ENCODE measurements at places on chromosomes 3 and 15. TPM values are rescaled to one million over a fixed set of nuclear protein-coding genes. Genes with fewer than 3 reads are reported as not detected.

GRCh38 chr15:101288905-101289513 is 6.0 kb downstream of the SNRPA1 start:
- no peak for DNase-seq

GRCh38 chr3:194487289-194488054 is 670 bp upstream of the ATP13A3 start:
- DNase-seq, result no peak

DNA sequence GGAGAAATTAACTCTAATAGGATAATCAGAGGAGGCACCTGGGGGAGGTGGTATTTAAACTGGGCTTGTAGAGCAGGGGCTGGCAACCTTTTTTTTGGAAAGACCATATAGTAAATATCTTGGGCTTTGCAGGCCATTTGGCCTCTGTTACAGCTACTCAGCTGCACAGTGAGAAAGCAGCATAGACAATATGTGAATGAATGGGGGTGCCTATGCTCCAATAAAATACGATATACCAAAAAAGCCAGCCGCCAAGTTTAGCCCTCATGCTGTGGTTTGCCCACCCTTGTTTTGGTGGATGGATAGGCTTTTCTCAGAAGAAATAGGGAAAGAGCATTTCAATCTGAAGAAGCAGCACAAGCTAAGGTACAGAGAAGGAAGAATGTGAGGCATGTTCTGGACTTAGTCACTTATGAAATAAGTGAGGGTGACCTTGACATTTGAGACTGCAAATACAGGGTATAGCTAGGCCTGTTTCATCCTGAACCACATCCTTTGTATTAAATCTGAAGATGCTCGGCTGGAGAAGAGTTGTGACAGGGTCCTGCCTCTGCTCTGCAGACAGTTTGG is 131.0 kb upstream of the NR2E3 start:
- DNase-seq, result no peak

- DNase-seq, result no peak
Measured at GRCh38 chr3:101868534-101869464, 19.5 kb downstream of the NFKBIZ start.

The HES1 gene
- total RNA-seq, result 23.8 TPM
